Activated T-cell treated with anti-CD3 and anti-CD28 coated beads, Interleukin-2, amount 50 U/mL, for 72 hours (primary cell): ENCODE measurements at places on chromosomes 2 and 18. TPM values are rescaled to one million over a fixed set of nuclear protein-coding genes. Genes with fewer than 3 reads are reported as not detected.

- peaks cover 5% of the 10 kb centered on the region for H3K27me3 ChIP-seq
- no peak overlapping the region for H3K27ac ChIP-seq
- no peaks in the 10 kb centered on the region for H3K36me3 ChIP-seq
Observed at GRCh38 chr18:73777356-73778031, 370.1 kb downstream of the FBXO15 start.

- H3K4me3 ChIP-seq, result no peak overlapping the region
- no peak overlapping the region for H3K27ac ChIP-seq
- no peaks in the 10 kb centered on the region for H3K36me3 ChIP-seq
- DNase-seq, result peak; percentile 46
- peaks cover 15% of the 10 kb centered on the region for H3K4me1 ChIP-seq
- no peaks in the 10 kb centered on the region for H3K27me3 ChIP-seq
Observed at GRCh38 chr2:207692206-207693065, 19.0 kb upstream of the CCNYL1 start.

DNA sequence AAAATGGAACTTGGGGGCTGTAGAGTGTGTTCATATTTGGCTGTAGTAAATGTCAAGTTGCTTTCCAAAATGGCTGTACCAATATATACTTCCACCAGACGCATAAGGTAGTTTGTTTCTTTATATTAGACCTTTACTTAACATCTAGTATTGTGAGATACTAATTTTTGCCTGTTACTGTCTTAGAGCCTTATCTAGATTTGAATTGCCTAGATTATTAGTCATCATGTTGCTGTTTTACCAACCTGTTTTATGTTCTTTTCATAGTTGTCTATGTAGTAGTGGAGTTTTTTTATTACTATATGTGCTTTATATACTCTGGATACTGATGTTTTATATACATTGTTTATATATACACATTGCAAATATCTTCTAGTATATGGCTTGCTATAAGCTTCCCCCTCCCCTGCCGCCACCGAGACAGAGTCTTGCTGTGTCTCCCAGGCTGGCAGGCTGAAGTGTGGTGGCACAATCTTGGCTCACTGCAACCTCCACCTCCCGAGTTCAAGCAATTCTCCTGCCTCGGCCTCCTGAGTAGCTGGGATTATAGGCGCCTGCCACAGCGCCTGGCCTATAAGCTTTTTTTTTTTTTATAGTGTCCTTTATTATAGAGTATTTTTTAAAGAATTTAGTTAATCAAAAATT, 18.9 kb downstream of the SLC39A10 start:
- no peak overlapping the region for H3K27ac ChIP-seq
- H3K36me3 ChIP-seq, result peaks cover 5% of the 10 kb centered on the region
- peaks cover 53% of the 10 kb centered on the region for H3K4me1 ChIP-seq
- no peak for DNase-seq
- no peak overlapping the region for H3K4me3 ChIP-seq
- no peaks in the 10 kb centered on the region for H3K27me3 ChIP-seq

DNA sequence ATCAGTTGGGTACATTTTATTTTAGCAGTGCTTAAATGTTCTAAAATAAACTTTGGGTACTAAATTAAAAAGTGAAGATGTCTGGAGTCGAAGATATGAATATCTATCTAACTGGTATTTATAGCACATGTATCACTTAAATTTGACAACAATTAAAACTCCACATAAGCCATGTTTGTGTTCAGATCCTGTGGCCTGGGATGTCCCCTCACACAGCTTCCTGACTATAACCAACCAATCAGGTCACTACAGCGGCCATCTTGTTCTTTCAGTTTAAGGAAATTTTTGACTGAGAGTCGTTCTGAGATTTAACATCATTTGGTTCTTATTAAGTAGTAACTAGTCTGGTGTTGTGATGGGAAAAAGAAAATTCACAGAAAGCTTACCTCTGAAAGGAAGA, 170.7 kb upstream of the NRP2 start:
- H3K36me3 ChIP-seq, result no peaks in the 10 kb centered on the region
- no peak overlapping the region for H3K4me3 ChIP-seq
- H3K27ac ChIP-seq, result no peak overlapping the region
- H3K4me1 ChIP-seq, result no peaks in the 10 kb centered on the region
- no peaks in the 10 kb centered on the region for H3K27me3 ChIP-seq
- no peak for DNase-seq

DNA sequence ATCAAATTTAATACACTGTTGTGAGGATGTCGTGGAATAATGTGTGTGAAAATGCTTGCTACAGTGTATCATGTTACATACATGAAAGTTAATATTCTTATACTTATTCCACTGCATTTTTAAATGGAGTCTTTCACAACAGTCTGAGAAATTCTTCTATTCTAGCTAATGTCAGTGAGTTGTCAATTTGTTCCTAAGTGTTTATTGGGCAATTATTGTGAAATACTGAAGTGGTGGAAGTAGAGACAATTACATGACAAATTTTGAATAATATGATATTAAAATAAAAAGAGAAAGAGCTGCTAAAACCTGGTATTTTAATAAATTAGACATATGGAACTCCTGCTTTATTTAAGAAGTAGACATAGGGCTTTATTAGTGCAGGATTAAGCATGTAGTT, 176.1 kb downstream of the PTPRM start:
- no peak for DNase-seq
- H3K4me1 ChIP-seq, result no peaks in the 10 kb centered on the region
- no peak overlapping the region for H3K4me3 ChIP-seq
- H3K27me3 ChIP-seq, result no peaks in the 10 kb centered on the region
- H3K27ac ChIP-seq, result no peak overlapping the region

DNA sequence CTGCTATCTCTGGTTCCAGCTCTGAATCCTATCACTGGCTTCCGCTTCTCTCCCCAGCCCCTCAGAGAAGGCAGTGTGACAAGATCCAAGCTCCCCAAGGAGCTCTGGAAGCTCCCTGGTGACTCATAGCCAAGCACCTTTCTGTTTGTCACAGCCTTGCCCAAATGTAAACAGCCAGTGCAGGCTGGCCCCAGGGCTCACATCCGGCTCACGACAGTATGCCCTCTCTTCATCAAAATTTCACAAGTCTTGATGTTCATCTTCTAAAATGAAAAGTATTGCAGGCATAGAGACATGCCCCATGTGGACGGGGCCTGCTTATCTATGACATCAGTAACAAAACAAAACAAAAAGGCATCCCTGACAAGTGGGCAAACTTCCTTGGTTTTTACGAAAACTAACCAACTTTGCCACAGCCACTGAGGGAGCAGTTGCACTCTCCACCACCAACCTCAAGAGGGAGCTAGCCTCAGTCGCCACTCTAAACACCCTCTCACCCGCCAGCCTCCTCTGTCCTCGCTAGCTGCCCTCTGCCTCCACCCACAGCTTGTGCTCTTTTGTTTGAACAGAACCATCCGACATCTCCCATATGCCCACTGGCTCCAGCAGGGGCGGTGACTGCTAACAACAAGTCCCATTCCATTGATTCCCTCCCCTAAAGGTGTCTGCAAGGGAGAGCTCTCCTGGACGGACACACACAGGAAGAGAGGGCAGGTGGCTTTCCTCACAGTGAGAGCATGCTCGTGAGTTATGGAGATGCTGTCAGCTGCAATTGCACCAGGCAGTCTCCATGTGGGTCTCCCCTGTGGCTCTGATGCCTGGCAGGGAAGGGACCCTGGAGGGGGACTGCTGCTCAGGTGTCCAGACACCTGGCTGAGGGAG, 71.0 kb upstream of the DAPL1 start:
- H3K27ac ChIP-seq, result no peak overlapping the region
- H3K4me3 ChIP-seq, result no peak overlapping the region
- DNase-seq, result no peak
- H3K36me3 ChIP-seq, result no peaks in the 10 kb centered on the region
- no peaks in the 10 kb centered on the region for H3K4me1 ChIP-seq
- peaks cover 24% of the 10 kb centered on the region for H3K27me3 ChIP-seq

DNA sequence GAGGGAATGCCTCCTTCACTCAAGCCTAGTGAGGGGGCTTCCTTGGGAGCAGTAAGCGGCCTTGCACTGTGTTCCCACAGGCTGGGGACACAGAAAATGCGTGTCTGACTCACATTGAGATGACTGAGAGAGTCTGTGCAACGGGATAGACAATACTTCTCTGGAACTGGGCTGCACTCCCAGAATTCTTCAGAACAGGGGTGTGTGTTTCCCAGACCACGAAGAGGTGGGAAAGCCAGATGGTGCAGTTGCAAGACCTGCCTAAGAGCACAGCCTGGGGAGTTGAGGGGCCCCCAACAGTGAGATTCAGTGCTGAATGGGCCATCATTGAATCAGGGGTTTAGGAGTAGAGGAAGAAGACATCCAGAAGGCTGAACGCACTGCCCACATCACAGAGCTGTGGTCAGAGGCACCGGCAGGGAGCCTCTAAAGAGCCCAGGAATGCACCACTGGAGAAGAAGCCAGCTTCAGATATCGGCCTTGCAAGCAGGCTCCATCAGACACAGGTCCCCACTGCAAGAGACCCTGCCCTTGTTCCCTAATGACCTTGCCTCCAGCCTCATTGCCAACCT, 36.6 kb upstream of the MRPL19 start:
- H3K4me3 ChIP-seq, result no peak overlapping the region
- peaks cover 74% of the 10 kb centered on the region for H3K27me3 ChIP-seq
- DNase-seq, result no peak
- H3K4me1 ChIP-seq, result no peaks in the 10 kb centered on the region
- H3K36me3 ChIP-seq, result no peaks in the 10 kb centered on the region
- no peak overlapping the region for H3K27ac ChIP-seq

Gene IL1F10
- total RNA-seq, result not detected

Gene CDH19
- total RNA-seq, result not detected

Gene NDUFAF7
- 33.4 TPM for total RNA-seq

Gene GPR17
- not detected for total RNA-seq

Gene CD207
- total RNA-seq, result not detected

DNA sequence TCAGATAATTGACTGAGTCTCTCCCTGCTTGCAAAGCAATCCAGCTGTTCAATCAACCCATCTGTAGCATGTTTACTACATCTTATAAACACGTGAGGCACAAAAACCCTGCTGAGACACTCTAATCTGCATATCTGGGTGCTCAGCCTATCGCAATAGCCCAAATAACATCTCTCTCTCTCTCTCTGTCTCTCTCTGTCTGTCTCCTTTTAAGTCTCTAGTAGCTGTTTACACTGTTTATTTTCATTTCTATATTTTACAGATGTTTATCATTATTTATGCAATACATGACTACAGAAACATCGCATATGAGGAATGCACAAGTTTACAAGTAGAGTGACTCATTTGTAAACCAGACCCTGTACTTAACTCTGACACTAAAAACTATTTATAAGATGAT, 422.1 kb upstream of the DSEL start:
- H3K36me3 ChIP-seq, result no peaks in the 10 kb centered on the region
- H3K4me1 ChIP-seq, result no peaks in the 10 kb centered on the region
- no peak overlapping the region for H3K27ac ChIP-seq
- no peak overlapping the region for H3K4me3 ChIP-seq
- no peak for DNase-seq

Gene ADRA2B
- total RNA-seq, result 2.1 TPM

DNA sequence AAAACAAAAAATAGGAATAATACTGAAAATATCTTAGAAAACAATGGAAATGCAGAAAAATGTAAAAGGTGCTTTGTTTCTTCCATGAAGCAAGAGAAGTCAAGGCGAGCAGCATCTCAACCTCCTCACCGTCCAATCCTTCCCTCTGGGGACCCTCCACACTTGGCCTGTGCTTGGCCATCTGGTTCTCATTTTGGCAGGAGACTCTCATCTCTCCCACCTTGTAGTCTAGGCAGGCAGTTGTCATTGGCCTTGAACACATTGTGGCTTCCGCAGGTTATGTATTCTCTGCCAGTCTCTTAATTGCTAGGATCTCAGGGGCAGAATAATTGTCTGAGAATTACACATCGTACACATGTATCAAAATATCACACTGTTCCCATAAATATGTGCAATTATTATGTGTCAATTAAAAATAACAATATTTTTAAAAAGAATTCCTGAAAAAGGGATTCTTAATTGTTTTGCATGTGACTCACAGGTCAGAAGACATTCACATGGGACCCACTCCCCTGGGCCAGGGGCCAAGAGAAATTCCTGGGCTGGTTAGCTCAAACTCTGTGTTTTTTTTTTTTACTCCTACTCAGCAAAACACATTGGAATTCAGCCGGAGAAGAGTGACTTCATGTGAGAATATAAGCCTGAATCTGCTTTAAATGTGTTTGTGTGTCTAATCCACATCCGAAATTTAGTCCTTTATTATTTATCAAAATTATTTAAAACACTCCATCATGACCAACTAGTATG, 14.0 kb upstream of the ANKRD62 start:
- H3K4me1 ChIP-seq, result no peaks in the 10 kb centered on the region
- peaks cover 13% of the 10 kb centered on the region for H3K27me3 ChIP-seq
- no peaks in the 10 kb centered on the region for H3K36me3 ChIP-seq
- DNase-seq, result no peak
- no peak overlapping the region for H3K4me3 ChIP-seq
- no peak overlapping the region for H3K27ac ChIP-seq

- no peak for DNase-seq
- no peaks in the 10 kb centered on the region for H3K4me1 ChIP-seq
Observed at GRCh38 chr2:187689372-187689771, 135.1 kb upstream of the TFPI start.

- H3K4me3 ChIP-seq, result peak overlapping the region; percentile 86
- peak; percentile 88 for DNase-seq
- H3K27ac ChIP-seq, result peak overlapping the region; percentile 74
Observed at GRCh38 chr2:108621087-108621559, 86.9 kb downstream of the LIMS1 start.

- H3K36me3 ChIP-seq, result no peaks in the 10 kb centered on the region
- no peaks in the 10 kb centered on the region for H3K4me1 ChIP-seq
- H3K27ac ChIP-seq, result no peak overlapping the region
- DNase-seq, result no peak
Observed at GRCh38 chr2:129239141-129239540, 740.3 kb upstream of the RAB6C start.

DNA sequence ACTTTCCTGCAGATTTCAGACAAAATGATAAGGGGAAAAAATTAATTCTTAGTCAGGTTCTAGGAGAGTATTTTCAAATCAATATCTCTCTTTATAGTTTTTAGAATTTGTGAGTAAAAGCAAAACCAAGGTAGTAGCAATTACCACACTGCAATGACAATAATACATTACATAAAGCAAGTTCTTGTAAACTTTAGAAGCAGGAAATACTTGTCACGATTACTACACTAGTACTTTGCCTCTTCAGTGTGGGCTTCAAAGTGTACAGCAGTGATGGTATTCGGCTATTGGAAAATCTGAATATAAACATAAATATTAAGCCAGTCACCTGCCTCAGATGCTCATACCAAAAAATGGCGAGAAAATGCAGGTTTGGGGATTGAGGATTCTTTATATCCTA, 81.0 kb downstream of the ALPK2 start:
- H3K27ac ChIP-seq, result peak overlapping the region; percentile 59
- peaks cover 16% of the 10 kb centered on the region for H3K27me3 ChIP-seq
- H3K36me3 ChIP-seq, result peaks cover 16% of the 10 kb centered on the region

Gene COBLL1
- 0.58 TPM for total RNA-seq

- H3K4me1 ChIP-seq, result peaks cover 55% of the 10 kb centered on the region
- DNase-seq, result peak; percentile 72
- H3K36me3 ChIP-seq, result peaks cover 17% of the 10 kb centered on the region
Observed at GRCh38 chr2:113886479-113887008, 3.3 kb upstream of the ACTR3 start.

GRCh38 chr18:40259115-40259835, 1695.8 kb upstream of the PIK3C3 start:
- no peak for DNase-seq
- no peaks in the 10 kb centered on the region for H3K4me1 ChIP-seq
- no peaks in the 10 kb centered on the region for H3K36me3 ChIP-seq
- no peak overlapping the region for H3K27ac ChIP-seq
